CD4-positive, alpha-beta T cell treated with Interleukin-17A for 4 hours (primary cell): ENCODE measurements at places on chromosomes 2 and 18.

- no peak for DNase-seq
These were observed 267.4 kb upstream of the NT5C1B start for GRCh38 chr2:18856765-18857164.

DNA sequence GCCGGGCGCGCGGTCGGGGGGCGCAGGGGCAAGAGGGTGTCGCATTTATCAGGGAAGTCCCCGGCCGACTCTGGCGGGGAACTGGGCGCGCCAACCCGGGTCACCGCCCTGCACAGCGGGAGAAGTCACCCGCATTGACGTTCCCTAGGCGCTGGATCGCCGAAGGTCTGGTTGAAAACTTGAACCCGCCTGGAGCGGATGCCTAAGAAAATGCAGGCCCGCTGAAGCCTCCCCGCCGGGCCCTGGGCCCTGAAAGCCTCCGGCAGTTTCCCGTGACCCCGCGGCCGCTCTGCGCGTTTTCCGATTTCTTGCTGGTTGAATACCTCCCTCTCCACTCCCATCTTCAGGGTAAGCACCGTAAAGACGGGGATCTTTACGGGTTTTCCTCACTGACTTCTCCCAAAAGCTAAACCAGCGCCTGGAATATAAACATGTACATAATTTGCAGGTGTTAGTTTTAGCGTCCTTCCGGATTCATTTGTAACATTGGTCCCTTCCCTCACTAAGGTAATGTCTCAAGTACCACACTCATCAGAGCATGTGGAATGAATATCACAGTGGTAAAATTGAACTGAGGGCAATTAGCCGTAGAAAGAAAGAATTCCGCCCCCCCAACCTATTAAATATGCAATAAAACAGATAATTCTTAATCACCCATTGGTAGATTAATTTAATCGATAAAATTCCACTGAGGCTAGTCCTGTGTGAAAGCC lies 675 bp upstream of the SPIRE1 start:
- DNase-seq: peak; percentile 46

GRCh38 chr2:137706786-137707613 lies 257.3 kb upstream of the HNMT start:
- no peak for DNase-seq

DNA sequence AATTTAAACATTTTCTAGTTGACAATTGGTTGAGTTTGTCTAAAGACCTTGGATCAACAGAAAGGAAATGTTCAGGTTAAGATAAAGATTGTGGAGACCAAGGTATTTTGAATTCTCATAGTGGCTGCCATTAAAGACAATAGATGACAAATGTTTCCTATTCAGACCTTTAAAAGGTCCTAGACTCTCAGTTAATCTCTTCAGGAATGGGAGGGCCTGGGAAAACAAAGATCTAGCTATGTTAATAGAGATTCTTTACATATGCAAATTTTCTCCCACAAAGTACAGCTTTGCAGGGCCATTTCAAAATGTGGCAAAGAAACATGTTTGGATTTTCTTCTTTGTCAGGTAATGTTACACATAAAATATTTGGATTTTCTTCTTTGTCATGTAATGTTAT lies 403.9 kb downstream of the SPAG16 start:
- DNase-seq: no peak

GRCh38 chr18:62950246-62950645 lies 234.9 kb downstream of the PHLPP1 start:
- DNase-seq: no peak

- DNase-seq: no peak
These were observed 77.5 kb downstream of the EPHA4 start for GRCh38 chr2:221494556-221494955.

DNA sequence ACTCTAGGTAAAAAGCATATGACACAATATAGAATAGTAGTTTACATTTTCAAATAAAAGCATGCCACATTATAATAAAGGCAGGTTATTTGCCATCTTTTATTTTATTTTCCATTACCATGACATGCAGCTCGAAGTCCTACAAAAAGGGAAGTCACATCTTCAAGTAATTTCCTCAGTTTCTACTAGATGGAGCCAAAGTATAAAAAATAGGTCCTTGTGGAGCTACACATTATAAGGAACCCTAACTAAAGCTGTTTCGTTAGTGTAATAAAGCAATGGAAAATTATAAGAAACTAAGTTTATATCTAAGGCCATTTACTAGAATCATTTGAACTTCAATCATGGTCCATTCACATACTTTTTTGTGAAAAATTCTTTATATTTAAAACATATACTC lies 674.5 kb downstream of the KCNJ3 start:
- no peak for DNase-seq

DNA sequence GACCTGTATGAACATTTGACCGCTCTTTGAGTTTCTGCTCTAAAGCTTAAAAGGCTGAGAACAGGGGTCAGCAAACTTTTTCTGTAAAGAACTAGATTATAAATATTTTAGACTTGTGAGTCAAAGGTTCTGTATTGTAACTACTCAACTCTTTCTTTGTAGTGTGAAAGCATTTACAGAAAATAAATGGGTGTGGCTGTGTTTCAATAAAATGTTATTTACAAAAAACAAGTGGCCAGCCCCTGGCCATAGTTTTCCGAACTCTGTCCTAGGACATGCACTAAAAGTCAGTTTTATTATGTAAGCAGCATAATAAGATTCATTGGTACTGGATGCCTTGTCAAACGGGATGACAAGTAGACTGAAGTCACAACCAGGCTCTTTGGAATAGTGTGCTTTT lies 434.9 kb downstream of the ZEB2 start:
- no peak for DNase-seq

- DNase-seq: no peak
These were observed 52.3 kb upstream of the COL5A2 start for GRCh38 chr2:189231719-189232323.

DNA sequence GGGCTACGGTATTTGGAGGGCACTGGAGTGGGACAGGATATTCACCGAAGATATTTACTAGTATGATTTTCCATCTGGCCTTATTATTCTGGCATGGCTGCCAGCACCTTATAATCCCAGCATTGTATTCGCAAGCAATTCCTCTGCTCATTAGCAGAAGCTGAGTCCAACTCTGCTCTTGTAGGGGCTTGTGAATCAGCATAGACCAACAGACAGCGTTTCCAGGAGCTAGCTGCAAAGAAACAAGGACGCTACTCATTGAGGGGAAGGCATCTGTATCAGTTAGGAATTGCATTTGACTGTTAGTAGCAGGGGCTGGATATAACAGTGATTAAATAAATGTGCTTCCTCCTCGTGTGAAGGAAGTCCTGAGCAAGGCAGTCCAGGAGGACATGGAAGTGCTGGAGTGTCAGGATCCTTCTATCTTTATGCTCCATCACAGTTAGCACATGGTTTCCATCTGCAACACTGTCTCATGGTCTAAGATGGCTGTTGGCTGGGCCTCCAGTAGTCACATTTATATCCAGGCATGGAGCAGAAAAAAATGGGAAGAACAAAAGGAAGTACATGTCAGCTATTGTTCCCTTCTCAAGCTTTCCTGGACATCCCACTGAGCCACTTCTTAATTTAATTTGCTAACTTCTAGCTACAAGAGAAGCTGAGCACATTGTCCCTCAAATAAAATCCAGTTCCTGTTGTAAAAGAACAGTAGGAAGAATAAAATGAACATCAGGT lies 214.1 kb downstream of the C1D start:
- no peak for DNase-seq

GRCh38 chr18:71998547-71999097 lies 545.5 kb downstream of the CBLN2 start:
- no peak for DNase-seq

DNA sequence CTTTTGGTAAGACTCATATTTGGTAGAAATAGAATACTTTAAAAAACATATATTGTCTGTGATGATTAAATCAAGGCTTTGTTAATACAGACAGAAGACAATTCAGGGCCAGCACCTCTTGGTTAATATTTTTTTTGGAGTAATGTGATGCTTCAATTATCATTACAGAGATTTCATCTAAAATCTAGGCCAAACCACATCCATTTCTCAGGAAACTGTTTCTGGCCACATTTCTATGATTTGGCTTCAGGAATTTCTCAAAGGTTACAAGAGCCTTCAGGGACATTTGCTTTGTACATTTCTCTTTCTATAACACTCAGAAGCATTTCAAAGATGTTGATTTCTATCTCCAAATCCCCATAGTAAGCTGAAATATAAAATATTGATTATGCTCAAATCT lies 614.9 kb downstream of the LRP1B start:
- no peak for DNase-seq

DNA sequence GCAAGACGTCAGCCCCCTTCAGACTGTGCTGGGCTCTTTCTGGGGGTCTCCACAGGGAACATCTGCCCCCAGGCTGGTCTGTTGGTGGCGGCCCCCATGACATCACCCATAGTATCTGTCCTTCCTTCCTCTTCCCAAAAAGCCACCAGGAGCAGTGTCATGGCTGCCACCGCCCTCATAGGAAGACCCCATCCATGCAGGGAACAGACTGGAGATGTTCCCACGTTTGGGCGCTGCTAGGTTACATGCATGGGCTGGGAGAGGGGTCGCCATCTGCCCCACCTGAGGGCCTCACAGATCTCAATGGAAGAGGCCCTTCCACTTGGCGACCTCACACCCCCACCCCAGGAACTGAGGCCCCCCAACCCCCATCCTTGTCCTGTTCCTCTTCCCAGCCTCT lies 5.1 kb downstream of the SPATA3 start:
- no peak for DNase-seq

DNA sequence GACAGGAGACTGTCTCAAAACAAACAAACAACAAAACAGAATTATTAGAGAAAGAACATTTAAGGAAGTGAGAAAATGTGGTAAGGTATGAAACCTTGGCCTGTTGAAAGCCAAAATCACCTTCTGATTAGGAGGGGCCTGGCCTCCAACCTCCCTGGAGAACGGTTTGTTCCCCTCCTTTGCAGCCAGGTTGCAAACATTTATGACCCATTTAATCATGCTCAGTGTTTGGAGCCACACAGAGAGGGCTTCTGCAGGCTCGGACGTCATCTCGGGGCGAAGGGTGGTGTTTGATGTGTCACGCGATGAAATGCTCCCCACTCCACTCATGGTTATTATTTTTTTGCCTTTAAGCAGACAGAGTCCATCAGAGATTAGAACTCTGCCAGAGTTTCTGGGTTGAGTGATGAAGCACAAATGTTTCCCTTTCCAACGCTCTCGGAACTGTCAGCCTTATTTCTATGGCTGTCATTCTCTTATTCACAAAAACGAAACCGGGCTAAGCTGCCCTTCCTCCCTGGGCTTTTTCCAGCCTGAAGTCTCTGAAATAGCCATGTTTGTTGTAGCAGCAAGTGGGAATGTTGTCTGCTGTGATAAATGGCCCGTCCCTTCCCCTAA lies 33.6 kb upstream of the ROCK2 start:
- no peak for DNase-seq

- DNase-seq: no peak
These were observed 8.6 kb downstream of the SPR start for GRCh38 chr2:72895759-72896281.
